Activated T-helper 1 cell treated with Interleukin-2 at 50 U/mL for 16 hours (primary cell): ENCODE measurements at places on chromosomes 1 and 21.

DNA sequence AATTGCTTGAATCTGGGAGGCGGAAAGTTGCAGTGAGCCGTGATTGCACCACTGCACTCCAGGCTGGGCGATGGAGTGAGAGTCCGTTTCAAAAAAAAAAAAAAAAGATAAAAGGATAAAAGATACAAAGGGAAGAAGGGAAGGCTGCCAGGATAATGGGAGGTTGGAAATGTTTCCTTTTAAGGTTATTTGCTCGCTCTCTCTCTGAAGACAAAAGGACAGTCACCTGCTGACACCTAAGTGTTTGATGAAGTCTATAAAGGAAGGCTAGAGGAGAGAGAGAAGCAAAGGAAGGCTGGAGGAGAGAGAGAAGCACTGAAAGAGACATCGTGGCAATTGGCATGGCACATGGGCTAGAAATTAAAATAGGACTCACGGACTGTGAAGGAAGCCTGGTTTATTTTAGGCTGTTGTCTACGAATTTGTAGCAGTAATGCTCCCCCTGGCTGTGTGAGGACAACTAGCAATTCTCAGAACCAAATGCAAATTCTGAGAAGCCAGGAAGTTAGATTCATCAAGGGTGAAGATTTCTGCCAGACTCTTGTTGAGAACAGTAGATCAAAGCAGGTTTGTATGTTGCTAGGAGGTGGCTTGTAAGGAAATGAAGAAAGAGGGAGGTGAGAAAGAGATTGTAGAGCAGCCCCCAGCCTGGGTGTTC is 154.2 kb downstream of the ZP4 start:
- no peak for DNase-seq

- no peak for DNase-seq
Observed at GRCh38 chr1:115491298-115492018, 150.3 kb upstream of the VANGL1 start.

DNA sequence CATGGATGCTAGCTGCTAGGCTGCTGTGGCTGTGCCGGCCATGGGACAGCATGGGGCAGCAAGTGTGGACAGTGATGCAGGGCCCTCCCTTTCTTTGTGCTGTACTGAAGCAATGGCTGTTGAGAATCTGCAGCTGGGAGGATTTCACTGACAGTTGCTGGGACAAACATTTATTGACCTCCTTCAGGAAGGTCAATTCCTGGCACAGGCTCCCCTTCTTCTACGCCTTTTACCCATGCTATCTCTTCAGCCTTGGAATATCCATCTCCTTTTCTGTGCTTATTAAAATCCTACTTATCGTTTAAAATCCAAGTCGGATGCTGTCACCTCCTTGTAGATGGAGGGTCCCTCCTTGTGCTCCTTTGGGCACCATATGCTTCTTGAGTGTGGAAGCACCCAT is 213.1 kb upstream of the USP24 start:
- DNase-seq: no peak

DNA sequence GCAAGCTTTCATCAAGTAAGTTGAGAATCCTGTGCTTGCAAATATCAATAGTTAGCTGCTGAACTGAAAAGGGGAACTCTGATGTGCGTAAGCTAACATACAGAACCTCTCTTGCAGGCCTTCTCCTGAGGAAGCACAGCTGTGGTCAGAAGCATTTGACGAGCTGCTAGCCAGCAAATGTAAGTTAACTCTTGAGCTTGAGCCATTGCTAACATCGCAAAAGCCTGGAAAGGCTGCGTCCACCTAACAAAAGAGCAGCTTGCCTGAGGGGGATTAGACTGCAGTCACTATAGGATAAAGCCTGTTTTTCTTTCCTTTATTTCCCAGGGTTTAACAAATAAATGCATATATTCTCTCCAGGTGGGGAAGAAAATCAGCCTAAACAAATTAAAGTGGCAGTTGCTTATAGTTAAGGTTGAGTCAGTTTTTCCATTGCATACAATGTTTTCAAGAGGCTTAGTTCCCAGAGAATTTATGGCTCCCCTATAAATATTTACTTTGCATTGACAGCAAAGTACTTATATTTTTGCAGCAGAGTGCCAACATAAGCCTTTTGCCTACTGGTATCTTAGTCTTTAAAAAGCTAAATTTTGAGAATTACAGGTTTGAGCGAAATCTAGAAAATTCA is 1.5 kb downstream of the RGS2 start:
- no peak for DNase-seq

GRCh38 chr21:16992448-16992847 is 520.4 kb upstream of the CXADR start:
- DNase-seq: no peak

DNA sequence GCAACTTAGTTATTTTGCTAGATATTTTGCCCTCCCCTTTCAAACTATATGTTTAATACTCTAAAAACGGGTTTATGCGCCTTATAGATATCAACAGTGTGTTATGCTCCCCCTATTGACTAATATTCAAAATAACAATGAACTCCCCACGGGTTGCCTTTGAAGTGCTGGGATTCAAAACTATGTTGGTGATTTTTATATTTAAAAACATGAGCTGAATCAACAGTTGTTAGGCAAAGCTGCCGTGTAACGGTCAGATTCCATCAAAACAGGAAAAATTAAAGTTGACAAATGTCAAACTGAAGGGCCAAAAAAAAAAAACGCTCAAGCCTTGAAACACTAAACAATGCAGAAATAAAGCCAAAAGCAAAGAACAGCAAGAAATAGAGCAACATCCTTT is 2.5 kb downstream of the TGFBR3 start:
- no peak for DNase-seq

- DNase-seq: no peak
Observed at GRCh38 chr1:6587261-6588005, 7.6 kb downstream of the ZBTB48 start.

DNA sequence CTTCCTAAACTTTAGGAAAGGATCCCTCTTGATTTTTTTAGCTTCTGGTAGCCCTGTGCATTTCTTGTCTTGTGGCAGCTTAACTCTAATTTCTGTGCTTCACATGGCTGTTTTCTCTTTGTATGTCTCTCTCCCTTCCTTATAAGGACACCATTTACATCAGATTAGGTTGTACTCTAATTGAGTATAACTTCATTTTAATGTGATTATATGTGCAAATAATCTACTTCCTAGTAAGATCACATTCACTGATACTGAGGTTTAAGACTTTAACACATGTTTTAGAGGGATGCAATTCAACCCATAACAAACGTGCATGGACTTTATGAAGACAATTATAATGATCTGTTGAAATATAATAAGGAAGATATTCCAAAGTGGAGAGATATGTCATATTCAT is 46.7 kb downstream of the RGS4 start:
- DNase-seq: no peak

GRCh38 chr1:931380-932172 is 7.9 kb downstream of the SAMD11 start:
- no peak for DNase-seq
